Activated CD4-positive, alpha-beta T cell treated with anti-CD3 and anti-CD28 coated beads, Interleukin-2, Interleukin-4, amounts not matched to agents 100 ng/mL and 50 ng/mL, durations not matched to agents 16 hours and 8 hours (primary cell): ENCODE measurements at places on chromosomes 2 and 18.

DNA sequence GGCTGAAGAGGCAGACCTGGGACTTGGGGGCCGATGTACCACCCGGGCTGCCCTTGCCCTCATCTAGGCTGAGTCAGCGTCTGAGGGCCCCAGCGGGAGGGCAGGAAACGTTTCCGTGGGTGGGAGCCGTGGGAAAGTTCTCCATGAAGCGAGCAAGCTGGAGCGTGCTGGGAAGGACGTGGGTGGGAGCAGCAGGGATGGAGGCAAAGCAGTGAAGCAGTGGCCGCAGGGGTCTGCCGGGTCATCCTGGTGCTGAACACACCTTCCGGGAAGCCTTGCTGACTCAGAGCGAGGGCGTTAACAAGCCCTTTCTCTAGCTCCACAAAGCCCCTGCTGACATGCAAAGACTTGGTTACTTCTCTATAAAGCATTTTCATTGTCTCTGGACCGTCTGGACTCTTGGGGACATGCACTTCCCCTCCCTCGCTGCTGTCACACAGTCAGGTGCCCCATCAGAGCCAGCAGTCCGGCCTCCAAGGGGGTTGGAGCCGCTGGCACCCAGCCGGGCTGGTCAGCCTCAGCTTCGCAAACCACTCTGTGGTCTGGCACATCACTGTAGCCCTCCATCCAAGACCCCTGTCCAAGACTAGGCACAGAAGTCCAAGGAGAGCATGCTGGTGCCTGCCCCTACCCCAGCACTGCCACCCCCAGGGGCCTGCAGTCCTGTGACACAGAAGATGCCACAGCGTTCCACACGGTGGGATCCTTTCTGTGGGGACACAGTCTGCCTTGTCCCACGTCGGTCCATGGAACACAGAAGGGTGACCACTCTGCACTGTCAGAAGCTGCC, 115.1 kb upstream of the GPC1 start:
- no peak for DNase-seq

- DNase-seq, result peak; percentile 36
These were observed 116.0 kb upstream of the EPC2 start for GRCh38 chr2:148528356-148529064.

DNA sequence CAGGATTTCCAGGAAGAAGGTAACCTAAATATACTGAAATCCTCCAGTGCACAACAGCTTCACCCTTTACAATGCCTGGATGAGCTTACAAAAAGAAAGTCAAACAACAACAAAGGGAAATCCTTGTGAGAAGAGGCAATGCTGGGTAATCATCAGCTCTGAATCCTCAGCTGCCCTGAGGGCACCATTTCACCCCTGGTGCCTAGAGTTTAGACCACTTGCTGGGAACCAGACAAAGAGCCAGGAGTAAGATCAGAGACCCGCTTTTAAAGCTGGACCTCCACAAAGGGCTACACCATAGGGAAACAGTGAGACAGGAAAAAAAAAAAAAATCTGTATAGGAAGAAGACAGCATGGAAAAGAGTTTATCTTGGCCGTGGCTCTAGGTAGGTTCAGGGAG, 97.0 kb downstream of the FOXI3 start:
- DNase-seq, result no peak

DNA sequence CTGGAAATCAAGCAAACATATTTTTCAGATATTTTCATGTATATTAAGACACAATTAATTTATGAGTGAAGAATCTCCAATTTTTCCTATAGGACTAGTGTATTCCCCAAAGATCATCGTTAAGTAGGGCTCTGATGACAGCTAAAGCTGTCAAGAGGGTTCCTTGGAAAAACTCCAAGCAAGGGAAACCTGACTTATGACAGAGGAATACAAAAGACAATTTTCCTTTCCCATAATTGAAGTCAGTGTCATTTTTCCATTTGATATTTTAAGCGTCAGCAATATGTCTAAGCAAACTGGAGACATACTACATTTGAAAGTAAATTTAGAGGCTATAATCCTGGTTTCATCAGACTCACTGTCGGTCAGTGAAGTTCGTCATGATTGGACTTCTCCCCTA, 36.1 kb downstream of the RIT2 start:
- DNase-seq, result no peak

- DNase-seq, result no peak
These were observed 69.3 kb downstream of the NEDD4L start for GRCh38 chr18:58113337-58113736.

- DNase-seq, result peak; percentile 92
These were observed at the start of gene CYTIP for GRCh38 chr2:157443795-157444640. Gene CYTIP (minus strand): TSS chr2:157444089. CDS start chr2:157444020, 69 bp downstream.
